Stromal cell of bone marrow (primary cell): ENCODE measurements at places on chromosomes 3 and 15.

DNA sequence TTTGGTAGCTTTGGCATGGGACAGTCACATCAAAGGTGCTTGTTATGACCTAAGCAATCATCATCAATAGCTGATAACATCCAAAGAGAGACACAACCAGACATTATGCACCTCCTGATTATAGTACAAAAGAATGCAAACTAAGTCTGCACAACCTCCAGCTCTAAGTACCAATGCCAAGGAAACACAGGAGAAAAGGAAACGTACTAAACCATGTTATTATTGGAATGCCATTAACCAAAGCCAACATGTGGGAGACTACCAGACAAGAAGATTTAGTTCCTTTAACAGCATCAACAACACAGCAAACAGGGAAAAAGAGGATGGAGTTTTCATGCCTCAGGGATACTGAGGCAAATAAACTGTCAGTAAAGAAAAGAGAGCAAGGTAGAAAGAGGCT is 61.4 kb downstream of the CD47 start:
- no peak for DNase-seq

GRCh38 chr15:100668348-100668745 is 66.0 kb downstream of the ASB7 start:
- no peak for DNase-seq

DNA sequence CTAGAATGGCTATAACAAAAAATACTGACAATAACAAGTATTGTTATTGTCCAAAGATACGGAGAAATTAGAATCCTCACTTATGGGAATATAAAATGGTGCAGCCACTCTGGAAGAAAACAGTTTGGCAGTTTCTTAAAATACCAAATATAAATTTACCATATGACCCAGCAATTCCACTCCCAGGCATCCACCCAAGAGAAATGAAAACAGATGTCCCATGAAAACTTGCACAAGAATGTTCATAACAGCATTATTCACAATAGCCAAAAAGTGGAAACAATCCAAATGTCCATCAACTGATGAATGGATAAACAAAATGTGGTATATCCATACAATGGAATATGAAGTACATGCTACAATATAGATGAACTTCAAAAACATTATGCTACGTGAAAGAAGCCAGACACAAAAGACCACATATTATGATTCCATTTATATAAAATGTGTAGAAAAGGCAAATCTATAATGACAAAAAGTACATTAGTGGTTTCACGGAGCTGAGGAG is 9.4 kb downstream of the AAGAB start:
- peak; percentile 70 for DNase-seq

- DNase-seq = no peak
Measured at GRCh38 chr3:126309165-126309564, 48.0 kb downstream of the KLF15 start.

GRCh38 chr3:112466020-112466419 is 33.3 kb downstream of the BTLA start:
- no peak for DNase-seq

GRCh38 chr15:80403712-80404056 is 498 bp upstream of the ARNT2 start:
- DNase-seq = no peak

- no peak for DNase-seq
Measured at GRCh38 chr3:103126115-103126514, 691.3 kb downstream of the ZPLD1 start.

DNA sequence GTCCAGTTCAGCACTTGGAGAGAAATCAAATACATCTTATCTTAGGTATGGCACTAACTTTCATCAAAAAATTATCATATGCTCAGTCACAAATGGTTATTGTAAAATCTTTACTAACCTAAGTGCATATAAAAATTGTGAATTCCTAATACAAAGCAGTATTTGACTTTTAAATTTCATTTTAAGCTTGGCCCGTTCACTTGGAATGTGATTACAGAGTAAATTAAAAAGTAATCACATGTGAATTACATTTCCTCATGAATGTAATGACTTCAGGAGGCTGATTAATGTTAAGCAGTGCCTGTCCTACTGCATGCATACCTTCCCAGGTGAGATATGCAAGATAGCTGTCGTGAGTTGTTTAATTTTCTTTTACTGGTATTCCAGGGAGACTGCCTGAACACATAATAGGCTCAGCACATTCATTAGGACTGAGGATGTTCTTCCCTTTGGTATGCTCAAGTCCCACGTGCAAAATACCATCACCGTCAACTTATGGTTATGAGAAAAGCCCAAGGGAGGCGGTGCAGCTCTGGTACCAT is 1053.0 kb downstream of the FHIT start:
- DNase-seq = no peak
